ENCODE measurements at places on chromosomes 2 and 18.

DNA sequence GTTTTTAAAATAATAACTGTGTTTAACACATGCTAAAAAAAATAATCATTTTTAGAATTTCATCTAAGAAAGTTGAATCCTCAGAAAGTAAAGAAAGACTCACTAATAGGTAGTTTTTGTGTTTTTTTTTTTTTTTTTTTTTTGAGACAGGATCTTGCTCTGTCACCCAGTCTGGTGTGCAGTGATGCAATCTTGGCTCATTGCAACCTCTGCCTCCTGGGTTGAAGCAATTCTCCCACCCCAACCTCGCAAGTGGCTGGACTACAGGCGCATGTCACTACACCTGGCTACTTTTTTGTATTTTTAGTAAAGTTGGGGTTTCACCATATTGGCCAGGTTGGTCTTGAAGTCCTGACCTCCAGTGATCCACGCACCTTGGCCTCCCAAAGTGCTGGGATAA is 7.1 kb downstream of the CKAP2L start:
- DNase-seq = peak; percentile 40

- no peak for DNase-seq
Measured at GRCh38 chr2:121388371-121388770, 103.4 kb upstream of the TFCP2L1 start.

GRCh38 chr2:60858897-60859311 is 22.5 kb upstream of the REL start:
- DNase-seq = no peak

DNA sequence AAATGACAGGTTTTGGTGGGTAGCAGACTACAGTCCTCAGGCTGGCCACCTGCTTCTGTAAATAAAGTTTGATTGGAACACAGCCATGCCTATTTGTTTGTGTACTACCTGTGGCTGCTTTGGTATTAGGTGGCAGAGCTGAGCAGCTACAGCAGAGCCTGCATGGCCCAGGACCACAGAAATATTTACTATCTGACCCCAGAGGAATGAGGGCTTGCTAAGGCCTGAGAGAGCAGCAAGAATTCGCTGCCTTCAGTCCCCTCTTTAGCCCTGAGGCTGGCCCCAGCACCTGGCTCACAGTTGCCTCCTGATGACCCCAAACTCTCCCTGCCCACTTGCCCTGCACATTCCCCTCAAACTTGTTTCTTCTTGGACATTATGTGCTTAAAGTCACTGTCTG is 32.5 kb downstream of the POLR1A start:
- no peak for DNase-seq

GRCh38 chr2:48339451-48339850 is 190.5 kb upstream of the STON1 start:
- no peak for DNase-seq

- no peak for DNase-seq
Measured at GRCh38 chr2:173898996-173899395, 66.2 kb downstream of the SP3 start.

- DNase-seq = no peak
Measured at GRCh38 chr18:52287151-52287550, 52.8 kb upstream of the DCC start.

DNA sequence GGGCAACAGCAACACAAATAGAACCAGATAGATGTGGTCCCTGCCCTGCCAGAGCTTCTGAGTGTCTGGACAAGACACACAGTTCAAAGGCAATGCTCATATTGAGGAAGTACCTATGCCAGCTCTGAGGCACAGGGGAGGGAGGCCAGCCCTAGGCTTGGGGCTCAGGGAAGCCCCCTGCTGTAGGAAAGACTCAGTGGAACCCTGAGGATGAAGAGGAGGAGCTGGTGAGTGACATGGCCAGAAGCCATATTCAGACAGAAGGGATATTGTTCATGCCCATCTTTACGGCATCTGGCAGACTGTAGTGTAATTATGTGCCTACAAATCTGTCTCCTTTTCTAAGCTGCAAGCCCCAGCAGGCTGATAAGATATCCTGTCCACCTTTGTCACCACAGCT is 8.8 kb downstream of the SIGLEC15 start:
- no peak for DNase-seq

DNA sequence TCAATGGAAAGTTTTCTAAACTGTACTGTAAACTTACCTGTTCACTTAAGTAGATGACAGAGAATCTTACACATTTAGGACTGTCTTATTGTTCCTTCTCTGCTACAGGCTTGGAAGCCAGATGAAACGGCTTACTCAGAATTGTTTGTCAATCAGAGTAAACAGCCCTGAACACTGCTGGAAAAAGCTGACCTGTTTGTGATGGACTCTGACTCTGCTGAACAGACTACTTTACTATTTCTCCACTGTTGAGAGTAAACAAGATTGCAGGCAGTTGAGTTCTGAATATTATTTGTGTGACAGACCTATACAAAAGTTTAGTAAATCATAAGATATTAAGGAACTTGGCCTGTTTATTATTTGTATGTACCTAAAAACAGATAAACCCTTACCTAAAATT is 99.0 kb downstream of the NOL10 start:
- DNase-seq = no peak

DNA sequence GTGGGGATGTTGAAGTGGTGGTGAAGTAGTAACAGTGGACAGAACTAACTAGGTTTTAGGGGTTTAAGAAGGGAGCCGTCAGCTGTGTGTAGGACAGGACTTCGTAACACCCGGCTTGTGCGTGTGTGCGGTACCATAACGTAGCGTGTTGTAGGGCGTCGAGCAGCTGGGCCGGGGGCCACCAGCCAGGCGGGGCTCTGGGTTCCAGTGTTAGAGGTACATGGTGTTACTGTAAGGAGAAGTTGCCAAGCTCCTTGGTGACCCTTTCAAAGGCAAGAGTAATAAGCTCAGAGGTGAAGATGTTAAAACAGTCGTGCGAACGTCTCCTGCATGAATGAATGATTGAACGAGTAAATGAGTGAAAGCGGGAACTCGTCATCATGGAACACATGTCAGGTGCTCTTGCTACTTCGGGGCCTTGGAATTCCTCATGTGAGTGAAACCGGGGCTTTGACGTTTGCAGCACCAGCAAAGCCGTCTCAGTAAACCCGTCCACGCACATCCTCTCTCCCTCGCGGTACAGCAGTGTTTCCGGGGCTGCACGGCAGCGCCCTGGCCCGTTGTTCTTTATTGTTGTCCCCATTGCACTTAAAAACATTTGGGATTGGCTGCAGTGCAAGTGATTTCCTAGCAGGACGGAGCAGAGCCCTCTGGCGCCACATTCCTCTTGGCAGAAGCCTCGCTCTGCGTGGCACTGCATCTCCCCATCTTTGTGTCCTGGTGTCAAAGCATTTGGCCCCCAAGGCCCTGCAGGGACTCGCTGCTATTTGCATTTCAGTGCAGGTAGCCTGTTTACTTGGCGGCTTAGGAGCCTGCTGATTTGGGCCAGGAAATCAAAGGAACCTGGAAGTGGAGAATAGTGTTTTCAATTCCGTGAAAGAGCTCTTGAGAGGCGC is 115.0 kb downstream of the GBX2 start:
- no peak for DNase-seq

DNA sequence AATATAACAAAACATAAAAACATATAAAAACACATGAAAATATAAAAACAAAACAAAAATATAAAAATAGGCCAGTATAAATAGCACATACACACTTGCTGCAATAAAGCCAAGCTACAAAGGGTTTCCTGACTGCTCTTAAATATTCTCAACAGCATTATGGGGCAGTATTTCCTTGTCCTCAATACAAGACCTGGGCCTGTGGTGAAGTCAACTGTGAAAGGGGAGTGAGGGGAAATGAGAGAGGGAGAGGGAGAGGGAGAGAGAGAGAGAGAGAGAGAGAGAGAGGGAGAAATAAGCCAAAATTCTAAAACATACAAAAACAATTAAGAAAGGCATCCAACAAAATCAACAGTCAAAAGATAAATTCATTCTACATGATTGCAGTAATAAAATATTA is 82.6 kb upstream of the NEDD4L start:
- DNase-seq = no peak

DNA sequence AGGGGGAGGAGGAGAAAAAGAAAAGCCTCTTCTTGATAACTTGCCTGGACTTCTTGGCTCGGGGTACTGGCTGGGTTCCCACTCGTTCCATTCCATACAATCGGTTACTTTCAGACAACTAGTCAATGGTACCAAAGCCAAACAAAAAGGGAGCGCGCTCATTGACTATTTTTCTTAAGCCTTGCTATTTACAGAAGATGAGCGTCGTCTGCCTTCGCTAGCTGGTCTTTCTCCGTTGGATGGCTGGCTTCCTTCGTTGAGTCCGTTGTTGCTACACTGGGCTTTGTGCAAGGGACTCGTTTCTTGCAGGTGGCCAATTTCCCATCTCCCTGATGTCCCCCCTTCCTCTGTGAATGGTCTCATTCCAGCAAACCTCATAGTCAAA is 260.4 kb downstream of the ZNF516 start:
- DNase-seq = no peak

- DNase-seq = no peak
Measured at GRCh38 chr2:120225549-120226065, 2.4 kb upstream of the TMEM185B start.

DNA sequence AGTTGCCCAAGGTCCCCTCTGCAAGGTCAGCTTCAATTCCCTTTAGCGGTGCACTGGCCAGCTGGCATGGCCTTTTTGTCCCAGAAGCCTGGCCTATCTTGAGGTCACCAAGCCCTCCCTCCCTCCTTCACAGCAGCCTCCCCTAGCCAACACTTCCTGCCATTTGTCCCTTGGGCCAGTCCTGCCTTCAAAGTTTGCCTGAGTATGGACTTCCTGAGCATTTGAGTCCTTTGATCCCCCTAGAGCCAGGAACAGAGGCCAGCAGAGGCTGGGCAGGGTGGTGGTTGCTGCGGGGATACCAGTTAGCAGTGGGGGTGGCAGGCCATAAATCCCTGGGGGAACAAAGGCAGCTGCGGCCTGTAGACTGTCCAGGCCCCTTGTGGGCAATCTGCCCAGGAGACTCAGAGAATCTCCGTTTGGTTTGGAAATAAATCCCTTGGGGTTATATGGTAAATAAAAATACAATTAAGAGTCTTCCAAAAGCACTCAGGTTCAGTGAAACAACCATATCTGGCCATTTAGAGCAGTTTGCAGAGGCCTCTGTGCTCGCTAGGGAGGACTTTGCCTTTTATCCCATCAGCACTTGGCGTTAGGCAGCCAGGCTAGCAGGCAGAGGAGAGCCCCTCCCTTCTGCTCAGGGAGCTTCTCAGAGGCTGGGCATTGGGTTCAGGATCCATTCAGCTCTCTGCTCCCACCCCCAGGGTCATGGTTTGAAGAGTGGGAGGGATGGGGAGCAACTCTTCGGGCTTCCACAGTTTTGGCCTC is 3.1 kb upstream of the HES6 start:
- DNase-seq = no peak

DNA sequence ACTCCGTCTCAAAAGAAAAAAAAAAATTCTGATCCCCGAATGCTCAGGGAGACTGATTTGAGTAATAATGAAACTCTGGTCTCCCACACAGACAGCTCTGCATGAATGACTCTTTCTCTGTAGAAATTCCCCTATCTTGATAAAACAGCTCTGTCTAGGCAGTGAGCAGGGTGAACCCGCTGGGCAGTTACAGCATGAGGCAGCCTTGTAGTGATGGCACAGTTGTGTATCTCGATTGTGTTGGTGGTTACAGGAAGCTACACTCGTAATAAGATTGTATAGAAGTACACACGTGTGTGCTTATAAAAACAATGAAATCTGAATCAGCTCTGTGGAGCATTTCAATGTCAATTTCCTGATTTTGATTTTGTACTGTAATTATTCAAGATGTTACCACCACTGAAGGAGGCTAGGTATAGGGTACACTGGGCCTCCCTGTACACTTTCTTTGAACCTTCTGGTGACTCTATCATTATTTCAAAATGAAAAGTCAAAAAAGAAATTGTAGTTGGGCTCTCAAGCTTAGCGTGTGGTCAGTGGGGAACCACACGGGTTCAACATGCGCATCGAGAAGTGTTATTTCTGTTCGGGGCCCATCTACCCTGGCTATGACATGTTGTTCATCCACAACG is 34.9 kb upstream of the ATP8B1 start:
- DNase-seq = no peak

DNA sequence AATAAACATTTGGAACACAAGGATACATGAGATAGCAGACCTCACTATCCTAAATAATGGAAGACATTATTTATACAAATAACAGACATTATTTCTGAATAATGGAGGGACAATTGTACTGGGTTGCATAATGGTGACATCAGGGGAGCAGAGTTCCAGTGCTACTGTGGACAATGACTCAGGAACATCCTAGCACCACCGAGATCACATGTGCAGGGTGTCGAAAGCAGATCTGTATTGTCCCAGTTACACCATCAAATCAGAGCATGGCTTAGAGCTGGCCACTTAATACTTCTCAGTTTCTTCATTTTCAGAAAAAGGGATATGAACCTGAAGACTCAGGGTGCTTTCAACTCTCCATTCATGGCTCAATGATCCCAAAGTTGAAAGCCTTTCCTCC is 249.1 kb upstream of the RBMS1 start:
- no peak for DNase-seq

DNA sequence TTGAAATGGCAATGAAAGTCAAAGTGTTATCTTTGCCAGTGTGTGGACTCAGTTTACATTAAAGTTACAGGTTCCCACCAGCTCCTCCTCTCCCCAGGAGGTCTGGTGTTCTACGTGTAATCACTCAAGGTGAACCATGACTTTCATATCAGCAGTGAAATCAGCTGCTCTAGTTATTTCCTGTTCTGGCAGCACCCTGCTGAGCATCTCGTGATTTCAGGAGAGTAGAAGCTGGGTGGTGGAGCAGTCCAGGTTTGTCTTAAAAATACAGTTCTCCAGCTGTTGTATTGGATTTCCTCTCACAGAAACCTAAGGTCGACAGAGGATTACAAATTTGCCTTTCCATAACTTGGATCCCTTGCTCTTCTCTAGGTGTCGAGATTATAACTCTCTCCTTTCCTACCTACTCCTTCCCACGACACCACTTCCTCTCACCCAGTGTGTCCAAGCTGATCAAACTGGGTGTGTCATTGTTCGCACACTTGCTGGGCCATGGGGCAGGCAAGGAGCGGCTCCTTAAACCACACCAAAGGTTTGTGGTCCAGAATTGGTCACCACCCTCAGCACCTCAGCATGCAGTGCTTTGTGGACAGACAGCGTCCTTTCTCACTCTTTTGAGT is 13.0 kb upstream of the ARHGAP25 start:
- no peak for DNase-seq

DNA sequence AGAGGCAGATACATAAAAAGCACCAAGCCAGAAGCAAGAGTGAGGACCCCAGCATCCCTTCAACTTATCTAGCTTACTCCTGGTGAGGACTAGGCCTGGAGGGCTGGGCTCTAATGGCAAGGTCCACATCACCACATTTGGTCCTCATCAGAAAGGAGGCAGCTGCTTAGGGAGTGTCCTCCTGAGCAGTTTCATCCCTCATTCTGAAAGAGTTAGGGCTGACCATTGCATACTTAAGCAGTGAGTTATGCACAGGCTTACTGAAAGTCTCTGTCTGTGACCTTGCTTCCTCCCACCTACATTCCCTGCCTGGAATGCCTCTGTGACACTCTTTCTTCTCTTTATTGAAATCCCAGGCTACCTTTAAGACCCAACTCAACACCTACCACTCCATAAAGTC is 301.8 kb upstream of the ACVR2A start:
- DNase-seq = no peak

GRCh38 chr18:78557371-78557770 is 422.2 kb upstream of the SALL3 start:
- no peak for DNase-seq
